Effector CD8-positive, alpha-beta T cell (primary cell): ENCODE measurements at places on chromosomes 1 and 21.

DNA sequence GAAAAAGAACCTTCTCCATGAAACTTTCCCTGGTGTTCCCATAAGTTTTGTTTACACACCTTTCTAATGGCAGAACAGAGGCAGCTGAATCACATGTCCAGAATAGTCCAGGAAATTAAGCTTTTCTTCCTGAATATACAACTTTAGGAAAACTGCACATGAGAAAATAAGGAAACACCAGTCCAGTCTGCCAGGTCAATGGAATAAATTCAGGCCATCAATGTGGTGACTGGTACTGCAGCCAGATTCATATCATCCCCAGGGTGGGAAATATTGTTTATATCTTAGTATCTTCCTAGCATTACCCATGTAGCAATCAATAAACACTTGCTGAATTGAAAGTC, 6.7 kb upstream of the FBXO28 start:
- no peak for DNase-seq

GRCh38 chr21:39073717-39074116, 109.5 kb downstream of the PSMG1 start:
- no peak for DNase-seq

DNA sequence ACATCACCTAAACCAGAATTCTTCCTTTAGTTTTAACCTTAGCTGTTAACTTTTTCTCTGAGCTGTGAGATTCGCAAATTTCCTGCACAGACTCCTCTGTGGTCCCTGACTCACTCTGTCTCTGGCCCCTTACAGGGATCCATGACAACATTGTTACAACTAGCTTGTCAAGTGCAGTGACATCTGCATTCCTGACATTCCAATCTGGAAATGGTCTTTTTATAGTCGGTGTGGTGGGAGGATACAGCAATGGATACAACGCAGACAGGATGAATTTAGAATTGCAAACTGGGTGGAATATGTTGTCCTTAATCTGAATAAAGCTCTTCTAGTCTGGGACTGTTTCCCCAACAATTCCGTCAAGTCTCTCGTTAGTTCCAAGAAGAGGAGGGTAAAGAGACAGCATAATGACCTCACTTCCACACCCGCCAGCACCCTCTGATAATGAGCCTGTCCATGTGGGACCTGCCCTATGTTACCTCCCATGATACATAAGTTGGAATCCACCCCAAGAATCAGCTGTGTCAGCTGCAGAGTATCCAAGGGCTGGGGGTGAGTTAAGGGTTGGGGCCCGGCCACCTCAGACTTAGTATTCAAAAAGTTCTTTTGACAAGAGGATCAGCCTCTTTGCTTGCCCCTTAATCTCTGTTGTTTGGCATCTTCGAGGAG, 49.4 kb downstream of the ILDR2 start:
- no peak for DNase-seq

DNA sequence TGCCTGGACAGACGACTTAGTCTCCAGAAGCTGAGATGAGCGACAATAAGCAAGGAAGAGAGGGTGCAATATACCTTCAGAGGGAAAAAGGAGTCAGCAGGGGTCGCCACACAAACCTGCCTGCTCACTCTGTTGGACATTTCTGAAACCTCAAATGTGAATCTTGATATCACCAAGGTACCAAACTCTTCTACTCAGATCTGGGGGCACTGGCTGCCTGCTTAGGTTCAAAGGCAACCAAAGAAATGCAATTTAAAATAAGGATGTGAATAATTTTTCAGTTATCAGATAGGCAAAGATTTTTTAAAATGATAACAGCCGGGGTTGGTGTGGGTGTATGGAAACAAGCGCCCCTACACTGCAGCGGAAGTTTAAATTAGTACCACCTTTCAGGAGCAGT, 164.2 kb downstream of the HIVEP3 start:
- no peak for DNase-seq

DNA sequence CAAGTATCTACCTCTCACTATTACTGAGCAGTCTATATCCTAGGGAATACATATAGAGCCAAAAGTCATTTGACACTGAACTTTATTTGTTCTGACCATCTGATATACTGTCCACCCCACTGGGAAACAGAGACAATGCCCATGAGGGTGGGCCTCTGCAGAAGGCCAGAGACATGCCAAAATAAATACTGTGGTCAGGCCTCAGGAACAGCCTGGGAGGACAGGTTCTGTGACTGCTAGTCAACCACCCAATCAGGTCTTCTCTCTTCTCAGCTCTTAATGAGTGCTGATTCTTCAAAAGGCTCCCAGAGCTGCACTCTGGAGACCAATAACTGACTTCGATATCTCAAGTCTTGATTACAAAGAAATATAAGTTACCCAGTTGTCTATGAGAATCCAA, 5.5 kb upstream of the ANKRD35 start:
- DNase-seq: no peak

DNA sequence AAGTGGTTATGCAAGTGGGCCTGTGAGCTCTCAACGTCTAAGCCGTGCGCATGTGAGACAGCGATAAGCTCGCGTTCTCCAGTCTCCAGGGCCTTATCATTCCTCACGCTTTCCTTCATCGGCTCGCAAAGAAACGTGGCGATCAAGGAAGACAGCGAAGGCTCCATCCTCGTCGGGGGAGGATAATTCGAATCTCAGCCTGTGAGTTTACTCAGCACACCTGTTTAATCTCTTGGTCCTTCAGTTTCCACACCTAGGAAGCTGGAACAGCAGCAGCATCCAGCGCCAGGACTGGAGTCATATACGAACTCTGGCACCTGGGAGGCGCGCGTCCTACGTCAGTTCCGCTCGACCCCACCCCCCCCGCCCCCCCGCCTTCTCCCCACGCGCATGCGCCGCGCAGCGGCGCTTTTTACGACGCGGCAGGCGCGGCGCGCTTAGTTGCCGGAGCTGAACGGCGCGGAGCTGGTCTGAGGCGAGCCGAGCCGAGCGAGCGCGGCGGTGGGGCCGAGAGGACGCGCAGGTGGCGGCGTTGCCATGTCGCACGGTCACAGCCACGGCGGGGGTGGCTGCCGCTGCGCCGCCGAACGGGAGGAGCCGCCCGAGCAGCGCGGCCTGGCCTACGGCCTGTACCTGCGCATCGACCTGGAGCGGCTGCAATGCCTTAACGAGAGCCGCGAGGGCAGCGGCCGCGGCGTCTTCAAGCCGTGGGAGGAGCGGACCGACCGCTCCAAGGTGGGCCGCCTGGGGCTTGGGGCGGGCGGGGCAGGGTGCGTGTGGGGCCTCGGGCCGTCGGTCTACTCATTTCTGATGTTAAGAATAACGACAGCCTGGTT, at the start of gene PITHD1:
TSS of gene PITHD1 (plus strand) at position 440 of the 836 bp plus-strand sequence. CDS start at position 538, 98 bp downstream.
- peak; percentile 69 for DNase-seq

- no peak for DNase-seq
Observed at GRCh38 chr1:193614817-193615216, 428.4 kb upstream of the B3GALT2 start.

DNA sequence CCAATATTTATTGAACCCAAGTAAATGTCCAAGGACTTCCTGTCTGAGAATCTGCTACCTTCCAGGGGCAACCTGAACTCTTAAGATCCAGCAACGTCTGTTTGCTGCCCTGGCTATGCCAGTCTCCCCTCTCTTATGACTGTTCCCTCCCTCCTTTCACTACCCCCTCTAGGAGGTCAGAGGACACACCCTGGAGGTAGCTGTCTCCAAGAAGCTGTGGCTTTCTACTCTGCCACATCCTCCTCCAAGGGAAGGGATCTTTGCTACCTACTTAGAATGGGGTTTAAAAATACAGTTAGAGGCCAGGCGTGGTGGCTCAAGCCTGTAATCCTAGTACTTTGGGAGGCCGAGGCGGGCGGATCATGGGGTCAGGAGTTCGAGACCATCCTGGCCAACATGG, 3.6 kb upstream of the SMPDL3B start:
- DNase-seq: no peak
